ENCODE measurements at places on chromosomes 5 and 9.

DNA sequence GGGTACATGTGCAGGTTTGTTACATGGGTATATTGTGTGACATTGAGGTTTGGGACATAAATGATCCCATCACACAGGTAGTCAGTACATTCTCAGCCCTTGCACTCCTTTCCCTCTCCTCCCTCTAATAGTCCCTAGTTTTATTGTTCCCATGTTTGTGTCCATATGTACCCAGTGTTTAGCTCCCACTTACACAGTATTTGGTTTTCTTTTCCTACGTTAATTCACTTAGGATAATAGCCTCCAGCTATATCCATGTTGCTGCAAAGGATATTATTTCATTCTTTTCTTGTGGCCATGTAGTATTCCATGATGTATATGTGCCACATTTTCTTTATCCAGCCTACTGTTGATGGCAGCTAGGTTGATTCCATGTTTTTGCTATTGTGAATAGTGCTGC is 27.4 kb downstream of the CNOT6 start:
- DNase-seq = no peak

- no peak for DNase-seq
These were observed 717.1 kb downstream of the SEMA5A start for GRCh38 chr5:8828596-8829322.

DNA sequence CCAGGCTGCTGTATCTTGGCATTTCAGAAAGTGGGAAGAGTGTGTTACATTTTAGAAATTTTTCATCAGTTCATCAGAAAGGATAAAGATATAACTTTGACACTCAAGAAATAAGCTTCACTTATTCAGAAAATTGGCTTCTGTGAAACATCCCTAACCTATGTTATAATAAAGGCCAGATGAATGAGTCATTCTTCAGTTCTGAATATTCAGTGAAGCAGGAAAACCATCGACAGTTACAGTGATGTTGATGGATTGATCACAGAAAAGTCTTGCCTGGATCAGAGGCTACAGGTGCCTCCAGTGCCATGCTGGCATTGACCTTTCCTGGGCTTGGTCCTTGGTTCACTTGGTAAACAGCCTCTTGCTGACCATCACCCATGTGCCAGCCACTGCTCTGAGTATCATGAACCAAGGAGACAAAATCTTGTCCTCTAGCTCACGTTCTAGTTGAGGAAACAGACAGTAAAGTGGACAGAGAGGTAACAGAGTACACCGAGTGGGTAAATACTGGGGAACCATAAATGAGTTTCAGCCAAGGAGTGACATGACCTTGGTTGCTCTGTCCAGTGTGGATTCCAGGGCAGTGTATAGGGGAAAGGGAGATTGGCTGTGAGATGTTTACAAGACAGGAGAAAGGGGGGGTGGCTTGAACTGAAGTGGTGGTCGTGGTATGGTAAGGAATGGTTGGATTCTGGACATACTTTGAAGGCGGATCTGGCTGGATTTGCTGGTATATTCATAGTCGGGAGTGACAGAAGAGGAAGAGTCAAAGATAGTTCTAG is 98.6 kb downstream of the AMBP start:
- no peak for DNase-seq

DNA sequence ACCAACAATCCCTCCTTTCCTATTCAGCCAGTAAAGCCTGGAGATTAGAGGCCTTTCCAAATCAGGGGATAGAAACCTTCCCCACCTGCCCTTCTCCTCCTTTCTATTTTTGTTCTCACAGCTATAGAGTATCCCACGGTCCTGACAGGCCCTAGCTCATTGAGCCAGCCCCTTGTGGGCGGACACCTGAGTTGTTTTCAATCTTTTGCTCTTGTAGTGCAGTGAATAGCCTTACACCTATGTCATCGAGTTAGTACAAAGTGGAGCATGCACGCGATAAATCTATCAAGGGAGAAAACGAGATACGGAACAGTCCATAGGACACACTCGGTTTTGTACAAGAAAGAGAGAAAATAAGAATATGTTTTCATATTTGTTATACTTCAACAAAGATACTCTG is 77.2 kb downstream of the TSPAN17 start:
- no peak for DNase-seq

GRCh38 chr5:177431317-177432142 is 5.1 kb downstream of the GRK6 start:
- no peak for DNase-seq

DNA sequence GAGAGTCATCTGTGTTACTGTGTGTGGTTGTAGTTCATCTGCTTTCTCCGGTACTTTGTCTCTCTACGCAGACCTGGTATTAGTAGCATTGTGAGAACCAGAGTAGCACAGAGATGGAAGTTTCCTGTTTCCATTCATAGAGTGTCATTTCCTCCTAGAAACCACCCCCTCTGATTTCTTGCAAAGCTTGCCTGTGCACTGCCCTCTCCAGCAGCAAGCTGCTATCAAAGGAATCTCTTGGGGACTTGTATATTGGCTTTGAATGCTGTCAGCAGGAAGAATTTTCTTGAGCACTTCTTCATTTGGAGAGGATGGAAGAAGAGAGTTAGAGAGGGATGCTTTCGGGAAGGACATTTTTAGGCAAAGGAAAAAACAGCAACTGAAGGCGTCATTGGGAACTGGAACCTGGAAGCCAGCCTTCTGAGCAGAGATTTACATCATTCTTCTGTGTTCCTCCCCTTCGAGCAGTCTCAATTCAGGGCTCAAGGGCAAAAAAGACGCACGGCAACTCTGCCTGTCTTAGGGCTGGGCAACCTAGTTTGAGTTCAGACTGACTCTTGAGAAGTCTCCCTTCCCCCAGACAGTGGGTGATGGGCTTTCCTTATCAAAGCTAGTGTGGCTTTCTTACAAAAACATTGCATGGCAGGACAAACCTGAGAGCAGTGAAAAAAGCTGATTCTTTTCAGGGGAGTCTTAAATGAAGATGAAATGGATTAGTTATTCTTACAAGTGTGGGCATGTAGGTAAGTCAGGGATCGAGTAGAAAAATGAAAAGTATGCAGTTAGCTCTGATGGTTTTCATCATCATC is 226.3 kb downstream of the AOPEP start:
- DNase-seq = no peak

DNA sequence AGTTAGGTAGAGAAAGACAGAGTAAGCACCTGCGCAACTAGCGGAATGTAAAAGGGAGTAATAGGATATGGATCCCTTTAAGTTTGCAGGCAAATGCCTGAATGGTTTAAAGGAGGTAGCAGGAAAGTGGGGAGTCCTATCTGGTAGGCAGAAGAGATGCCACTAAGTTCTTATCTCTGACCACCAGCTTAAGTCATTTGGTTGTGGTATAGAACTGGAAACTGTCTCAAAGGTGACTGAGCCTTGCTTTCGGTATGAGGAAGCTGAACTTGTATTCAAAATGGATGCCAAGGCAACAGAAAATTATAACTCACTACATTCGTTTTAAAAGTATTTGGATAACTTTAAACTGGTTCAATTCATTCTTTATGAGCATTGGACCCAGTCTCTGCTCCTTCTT is 475.6 kb downstream of the DMRTA1 start:
- DNase-seq = no peak

DNA sequence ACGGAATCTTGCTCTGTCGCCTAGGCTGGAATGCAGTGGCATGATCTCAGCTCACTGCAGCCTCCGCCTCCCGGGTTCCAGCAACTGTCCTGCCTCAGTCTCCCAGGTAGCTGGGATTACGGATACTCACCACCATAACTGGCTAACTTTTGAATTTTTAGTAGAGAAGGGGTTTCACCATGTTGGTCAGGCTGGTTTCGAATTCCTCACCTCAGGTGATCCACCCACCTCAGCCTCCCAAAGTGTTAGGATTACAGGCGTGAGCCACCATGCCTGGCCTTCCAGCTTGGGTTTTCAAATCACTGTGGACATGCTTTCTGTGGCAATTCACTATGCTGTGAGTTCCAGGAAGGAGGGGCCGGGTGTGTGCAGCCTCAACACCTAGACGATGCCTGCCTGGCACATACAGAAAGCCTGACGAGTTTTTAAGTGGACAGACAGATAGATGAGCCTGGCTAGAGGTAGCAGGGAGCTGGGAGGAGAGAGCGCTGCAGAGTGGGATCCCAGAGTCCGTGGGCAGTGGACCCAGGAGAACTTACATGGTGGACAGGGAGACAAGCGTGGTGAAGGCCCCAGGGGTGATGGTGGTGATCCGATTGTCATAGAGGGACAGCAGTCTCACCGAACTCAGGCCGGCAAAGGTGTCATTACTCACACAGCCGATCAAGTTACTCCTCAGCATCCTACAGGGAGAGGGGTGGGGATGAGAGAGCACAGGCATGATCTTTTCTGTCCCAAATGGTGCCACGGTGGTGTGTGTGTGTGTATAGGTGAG is 173.4 kb upstream of the PANK3 start:
- DNase-seq = no peak

DNA sequence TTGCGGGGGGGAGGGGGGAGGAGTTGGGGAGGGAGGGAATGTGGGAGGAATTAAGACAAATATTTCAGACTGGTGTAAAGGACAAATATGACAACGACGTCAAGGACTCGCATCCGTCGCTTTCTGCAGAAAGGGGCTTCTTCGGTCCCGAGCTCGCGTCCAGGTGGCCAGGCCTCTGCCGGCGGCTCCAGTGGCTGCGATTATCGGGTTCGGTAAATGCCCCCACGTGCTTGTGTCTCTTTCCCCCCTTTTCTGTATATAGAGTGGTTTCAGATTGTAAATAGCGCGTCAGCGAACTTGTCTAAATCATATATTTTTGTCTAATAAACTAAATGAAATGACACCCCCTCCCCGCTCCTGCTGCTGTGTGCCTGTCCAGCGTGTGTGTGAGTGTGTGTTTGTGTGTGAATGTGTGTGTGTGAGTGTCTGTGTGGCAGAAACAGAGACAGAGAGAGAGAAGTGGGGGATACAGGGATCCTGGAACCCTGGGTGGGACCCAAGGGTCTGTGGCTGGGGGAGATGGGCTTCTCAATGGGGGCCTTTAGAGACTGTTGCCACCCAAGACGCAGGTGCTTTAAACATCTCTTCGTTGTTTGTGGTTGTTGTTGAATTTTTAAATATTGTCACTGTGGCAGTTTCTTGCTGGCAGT is 5.6 kb downstream of the IRX1 start:
- DNase-seq = no peak

DNA sequence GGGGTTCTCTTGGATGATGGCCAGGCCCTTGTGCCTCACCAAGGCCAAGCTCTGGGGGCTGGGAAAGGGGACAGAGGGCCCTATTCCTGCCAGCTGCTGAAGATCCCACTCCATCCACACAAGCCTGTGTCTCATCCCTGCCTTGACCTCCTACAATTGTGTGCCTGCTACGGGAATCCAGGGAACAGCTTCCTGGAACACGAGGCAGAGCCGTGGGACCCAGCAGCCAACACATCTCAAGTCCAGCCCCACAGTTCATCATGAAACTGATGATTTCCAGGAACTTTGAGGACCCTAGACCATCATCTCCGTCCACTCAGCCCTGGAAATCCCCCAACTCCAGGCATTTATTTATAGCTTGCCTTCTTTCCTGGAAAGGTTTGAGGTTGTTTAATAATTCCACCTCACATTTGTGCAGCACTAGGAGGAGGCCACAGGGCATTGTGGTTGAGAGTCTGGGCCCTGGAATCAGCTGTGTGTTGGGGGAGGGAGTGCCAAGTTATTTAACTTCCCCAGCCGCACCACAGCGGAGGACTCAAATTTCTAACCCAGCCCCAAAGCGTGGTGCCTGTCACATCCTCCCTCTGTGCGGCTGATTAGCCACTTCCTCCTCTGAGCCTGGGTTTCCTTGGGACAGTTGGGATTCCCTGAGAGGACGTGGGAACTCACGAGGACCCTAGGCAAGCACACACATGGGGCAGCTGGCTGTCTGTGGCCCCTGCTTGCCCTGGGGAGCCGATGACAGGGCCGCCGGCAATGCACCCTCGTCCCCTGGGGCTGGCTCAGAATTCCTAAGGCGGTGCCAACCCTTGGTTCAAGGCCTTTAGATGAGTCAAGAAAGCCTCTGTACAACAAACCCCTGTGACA is 58.2 kb upstream of the GGTA1 start:
- no peak for DNase-seq

DNA sequence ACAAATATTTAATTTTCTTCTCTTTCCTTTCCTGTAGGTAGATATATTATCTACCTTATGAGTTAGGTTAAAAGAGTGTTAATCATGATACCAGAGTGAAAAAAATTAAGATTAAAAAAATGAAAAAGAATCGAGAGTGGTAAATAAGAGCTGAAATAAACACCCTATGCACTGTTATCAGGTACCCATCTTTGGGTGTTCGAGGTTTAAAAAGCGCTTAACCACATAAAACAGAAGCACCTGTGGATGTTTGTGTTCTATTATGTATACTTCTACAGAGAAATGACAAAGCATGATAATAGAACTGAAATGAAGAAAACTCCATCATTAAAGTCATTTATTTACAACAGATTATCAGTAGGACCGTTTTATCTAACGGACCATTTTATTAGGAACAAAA is 25.7 kb upstream of the GCNT4 start:
- no peak for DNase-seq

- no peak for DNase-seq
These were observed 6.2 kb downstream of the FER start for GRCh38 chr5:108753877-108754276.

GRCh38 chr9:111896942-111897600 is 457 bp downstream of the UGCG start:
- peak; percentile 43 for DNase-seq

DNA sequence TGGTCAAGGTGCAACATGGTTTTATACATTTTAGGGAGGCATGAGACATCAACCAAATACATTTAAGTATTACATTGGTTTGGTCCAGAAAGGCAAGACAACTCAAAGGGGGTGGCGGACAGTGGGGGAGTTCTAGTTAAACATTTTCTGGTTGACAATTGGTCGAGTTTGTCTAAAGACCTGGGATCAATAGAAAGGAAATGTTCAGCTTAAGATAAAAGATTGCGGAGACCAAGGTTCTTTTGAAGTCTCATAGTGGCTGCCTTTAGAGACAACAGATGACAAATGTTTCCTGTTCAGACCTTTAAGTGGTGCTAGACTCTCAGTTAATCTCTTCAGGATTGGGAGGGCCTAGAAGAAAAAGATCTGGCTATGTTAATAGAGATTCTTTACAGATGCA is 47.7 kb upstream of the TTC39B start:
- DNase-seq = no peak

DNA sequence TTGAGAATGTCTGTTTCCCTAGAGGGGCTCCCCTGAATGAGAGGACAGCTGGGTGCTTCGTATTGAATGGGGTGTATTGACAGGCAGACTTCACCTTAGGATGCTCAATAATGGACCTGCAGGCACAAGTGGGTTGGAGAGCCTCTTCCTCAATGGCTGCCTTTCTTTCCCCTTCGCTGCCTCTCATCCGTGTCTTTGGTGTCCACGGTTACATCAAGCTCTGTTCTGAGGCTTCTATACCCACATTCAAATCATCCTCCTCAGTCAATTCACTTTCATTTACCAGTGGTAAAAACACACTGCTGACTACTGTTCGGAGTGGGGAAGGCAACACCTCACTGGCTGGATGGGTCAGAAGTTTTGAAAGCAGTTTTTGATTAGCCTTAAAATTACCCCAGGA is 20.6 kb downstream of the LIX1 start:
- no peak for DNase-seq

- DNase-seq = no peak
These were observed 1.5 kb downstream of the THBS4 start for GRCh38 chr5:80036615-80037014.
